Mesothelial cell of epicardium (in vitro differentiated cells): ENCODE measurements at places on chromosomes 4 and X.

DNA sequence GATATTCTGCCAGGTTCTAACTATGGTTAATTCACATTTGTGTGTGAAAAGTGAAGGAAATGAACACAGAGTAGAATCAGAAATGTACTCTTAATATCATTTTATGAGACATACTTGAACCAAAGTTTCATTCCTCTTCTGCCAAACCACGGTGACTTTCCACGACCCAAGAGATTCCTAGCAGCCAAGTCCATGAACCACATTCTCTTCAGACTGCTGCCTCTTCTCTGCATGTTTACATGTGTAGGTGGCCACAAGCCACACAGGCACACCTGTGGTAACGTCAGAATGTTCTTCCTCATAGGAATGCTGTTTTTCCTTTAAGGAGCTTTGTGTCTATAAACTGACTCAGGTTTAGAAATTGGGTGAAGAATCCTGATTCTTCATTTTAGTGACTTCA, 1411.2 kb downstream of the RAPGEF2 start:
- no peak for DNase-seq
- H3K4me3 ChIP-seq: no peak overlapping the region
- no peaks in the 10 kb centered on the region for H3K36me3 ChIP-seq
- H3K27ac ChIP-seq: no peak overlapping the region

DNA sequence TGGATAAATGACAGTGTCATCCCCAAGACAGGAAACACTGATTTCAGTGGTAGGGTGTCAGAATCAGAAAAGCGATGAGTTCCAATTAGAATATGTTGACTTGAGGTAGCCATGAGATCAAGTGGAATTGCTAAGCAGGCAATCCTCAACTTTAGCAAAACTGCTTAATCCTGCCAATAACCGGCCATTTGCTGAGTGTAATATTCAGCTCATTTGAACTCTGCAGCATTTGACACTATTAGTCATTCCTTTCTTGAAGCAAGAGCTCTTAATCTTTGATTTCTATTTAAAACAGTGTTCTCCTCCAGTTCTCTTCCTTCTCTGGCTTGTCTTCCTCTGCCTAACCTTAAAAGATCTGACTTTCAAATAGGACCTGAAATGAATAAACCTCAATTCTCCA, 68.7 kb upstream of the DCLK2 start:
- no peaks in the 10 kb centered on the region for H3K27me3 ChIP-seq
- peaks cover 33% of the 10 kb centered on the region for H3K4me1 ChIP-seq
- no peak overlapping the region for H3K27ac ChIP-seq
- no peak overlapping the region for H3K4me3 ChIP-seq
- H3K36me3 ChIP-seq: no peaks in the 10 kb centered on the region
- DNase-seq: no peak

DNA sequence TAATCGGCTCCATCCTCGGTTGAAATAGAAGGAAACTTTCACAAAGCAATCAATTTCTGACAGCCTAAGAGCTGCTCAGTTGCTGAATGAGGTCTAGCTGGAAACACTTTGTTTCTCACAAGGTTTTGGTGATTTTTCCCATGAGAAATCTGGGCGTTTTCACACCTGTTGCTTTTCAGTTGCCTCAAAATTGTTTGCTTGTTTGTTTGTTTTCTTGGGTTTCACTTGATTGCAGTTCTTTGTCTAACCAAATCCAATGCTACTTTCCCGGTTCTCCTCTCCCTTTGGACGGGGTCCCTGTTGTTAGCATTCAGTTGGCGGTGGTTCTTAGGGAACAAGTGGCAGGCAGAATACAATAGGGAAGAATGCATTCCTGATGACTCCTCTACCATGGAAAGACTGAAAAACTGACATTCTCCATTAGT, 135.5 kb downstream of the PALLD start:
- H3K4me1 ChIP-seq: peaks cover 63% of the 10 kb centered on the region
- H3K4me3 ChIP-seq: peak overlapping the region; percentile 87
- no peak for DNase-seq
- peak overlapping the region; percentile 98 for H3K27ac ChIP-seq
- H3K27me3 ChIP-seq: no peaks in the 10 kb centered on the region

GRCh38 chr4:131609039-131609438, 1540.1 kb upstream of the PCDH10 start:
- no peak overlapping the region for H3K4me3 ChIP-seq
- H3K27ac ChIP-seq: no peak overlapping the region
- no peaks in the 10 kb centered on the region for H3K27me3 ChIP-seq

GRCh38 chr4:123659262-123659661, 262.7 kb downstream of the SPRY1 start:
- peaks cover 11% of the 10 kb centered on the region for H3K36me3 ChIP-seq
- no peak for DNase-seq
- H3K4me3 ChIP-seq: no peak overlapping the region
- peaks cover 1% of the 10 kb centered on the region for H3K4me1 ChIP-seq
- H3K27me3 ChIP-seq: no peaks in the 10 kb centered on the region
- no peak overlapping the region for H3K27ac ChIP-seq

- H3K4me1 ChIP-seq: no peaks in the 10 kb centered on the region
- H3K27ac ChIP-seq: no peak overlapping the region
- H3K27me3 ChIP-seq: peaks cover 12% of the 10 kb centered on the region
- no peak for DNase-seq
- H3K36me3 ChIP-seq: no peaks in the 10 kb centered on the region
Observed at GRCh38 chr4:16461362-16461761, 235.1 kb upstream of the TAPT1 start.

- no peak for DNase-seq
- H3K27ac ChIP-seq: no peak overlapping the region
- H3K4me3 ChIP-seq: no peak overlapping the region
- H3K27me3 ChIP-seq: no peaks in the 10 kb centered on the region
- H3K4me1 ChIP-seq: no peaks in the 10 kb centered on the region
Observed at GRCh38 chr4:98544818-98545414, 113.5 kb downstream of the TSPAN5 start.

- peak overlapping the region; percentile 89 for H3K27ac ChIP-seq
- no peak for DNase-seq
Observed at GRCh38 chrX:109732017-109732801, 848 bp downstream of the ACSL4 start.

- peaks cover 37% of the 10 kb centered on the region for H3K4me1 ChIP-seq
- H3K27me3 ChIP-seq: no peaks in the 10 kb centered on the region
- H3K4me3 ChIP-seq: no peak overlapping the region
- no peak overlapping the region for H3K27ac ChIP-seq
Observed at GRCh38 chr4:139756391-139757180, 91.0 kb downstream of the MGST2 start.

DNA sequence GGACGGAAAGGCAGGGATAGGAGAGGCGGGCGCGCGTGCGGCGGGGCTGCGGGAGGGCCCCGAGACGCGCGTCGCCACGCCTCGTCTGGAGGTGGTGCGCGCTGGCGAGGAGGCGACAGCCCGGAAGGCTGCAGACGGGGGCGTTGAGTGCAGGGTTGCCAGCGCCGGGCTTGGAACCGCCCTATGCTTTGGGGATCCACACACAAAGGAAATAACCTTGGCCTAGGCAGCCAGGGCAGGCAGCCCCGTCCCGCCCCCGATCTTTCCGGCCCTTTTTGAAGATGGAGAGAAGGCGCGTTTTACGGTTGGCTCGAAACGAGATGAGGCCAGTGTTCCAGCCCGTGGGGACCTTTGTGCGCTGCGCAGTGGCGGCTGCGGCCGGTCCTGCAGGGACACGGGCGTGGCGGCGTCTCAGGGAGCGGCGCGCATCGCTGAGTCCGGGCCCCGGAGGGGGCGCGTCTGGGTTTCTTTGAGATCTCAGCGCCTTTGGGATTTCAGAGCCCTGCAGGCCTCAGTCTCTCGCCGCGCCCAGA, 50.8 kb upstream of the TRIM2 start:
- DNase-seq: peak; percentile 32
- peaks cover 34% of the 10 kb centered on the region for H3K4me1 ChIP-seq

DNA sequence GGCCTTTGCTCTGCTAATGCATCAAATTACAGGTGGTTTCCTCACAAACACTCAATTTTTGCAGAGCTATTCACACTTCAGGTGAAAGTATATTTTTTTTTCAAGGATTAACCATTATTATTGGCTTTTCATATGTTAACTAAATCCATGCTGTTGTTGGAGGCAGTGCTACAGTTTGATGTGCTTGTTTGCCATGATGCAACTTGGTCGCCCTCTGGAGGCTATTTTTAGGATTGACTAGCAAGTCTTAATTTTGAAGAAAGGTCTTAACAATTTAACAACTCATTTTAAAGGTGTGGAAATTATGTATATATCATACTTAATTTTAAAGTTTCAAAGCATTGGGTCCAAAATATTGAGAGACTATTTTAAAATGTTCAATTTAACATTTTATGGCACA, 168.8 kb upstream of the FAM47A start:
- H3K36me3 ChIP-seq: no peaks in the 10 kb centered on the region
- H3K4me1 ChIP-seq: no peaks in the 10 kb centered on the region
- DNase-seq: peak; percentile 47

DNA sequence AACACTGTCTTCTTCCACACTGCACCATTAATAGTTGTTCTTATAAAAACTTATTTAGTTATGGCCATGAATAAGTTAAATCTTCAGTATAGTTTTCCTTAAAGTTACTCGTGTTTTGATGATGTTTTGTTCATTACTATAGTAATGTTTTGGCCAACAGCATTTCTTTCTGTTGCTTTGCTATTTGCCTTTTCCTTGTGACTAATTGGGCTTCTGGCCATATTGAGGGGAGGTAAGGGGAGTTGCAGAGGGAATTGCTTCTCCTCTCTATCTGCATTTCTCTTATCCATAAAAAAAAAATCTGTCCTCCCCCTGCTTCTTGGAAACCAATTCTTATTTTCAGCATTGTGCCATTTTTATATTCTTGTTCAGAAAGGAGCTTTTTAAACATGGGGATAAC, 42.7 kb upstream of the ZCCHC12 start:
- H3K4me1 ChIP-seq: no peaks in the 10 kb centered on the region
- H3K4me3 ChIP-seq: no peak overlapping the region
- H3K36me3 ChIP-seq: peaks cover 2% of the 10 kb centered on the region
